Activated CD4-positive, CD25-positive, alpha-beta regulatory T cell (primary cell): ENCODE measurements at places on chromosomes 11 and 22.
A peak's percentile ranks its signal among the peaks of the same experiment; 100 is the strongest.

DNA sequence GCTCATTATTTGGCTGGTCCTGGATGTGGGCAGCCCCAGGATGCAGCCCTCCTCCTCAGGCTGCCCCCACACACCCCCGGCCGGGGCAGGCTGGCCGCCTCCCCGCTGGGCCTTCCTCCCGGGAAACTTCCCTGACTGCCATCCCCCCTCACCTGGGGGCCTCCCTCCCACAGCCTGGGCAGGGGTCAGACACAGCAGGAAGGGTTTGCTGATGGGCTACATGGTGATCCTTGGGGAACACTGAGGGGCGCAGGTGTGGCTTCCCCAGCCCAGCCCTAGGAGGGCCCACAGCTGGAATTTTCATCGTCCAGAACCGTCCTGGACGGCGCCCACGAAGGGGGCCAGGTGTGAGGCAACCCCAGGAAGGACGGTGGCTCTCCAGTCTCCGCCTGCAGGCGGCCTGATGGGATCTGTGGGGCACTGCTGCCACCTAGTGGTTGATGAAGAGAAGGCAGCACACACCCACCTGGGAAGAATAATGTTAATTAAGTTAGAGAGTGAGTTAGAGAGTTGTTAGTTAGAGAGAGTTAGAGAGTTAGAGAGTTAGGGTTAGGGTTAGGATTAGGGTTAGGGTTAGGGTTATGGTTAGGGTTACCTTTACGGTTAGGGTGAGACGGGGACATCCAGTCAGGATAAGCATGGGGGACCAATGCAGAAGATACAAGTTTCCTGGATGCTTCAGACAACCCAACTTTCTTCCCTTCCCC is 75.9 kb upstream of the PRR5 start:
- peak; percentile 61 for DNase-seq

GRCh38 chr11:72939031-72939430 is 124.8 kb downstream of the ATG16L2 start:
- DNase-seq, result no peak

DNA sequence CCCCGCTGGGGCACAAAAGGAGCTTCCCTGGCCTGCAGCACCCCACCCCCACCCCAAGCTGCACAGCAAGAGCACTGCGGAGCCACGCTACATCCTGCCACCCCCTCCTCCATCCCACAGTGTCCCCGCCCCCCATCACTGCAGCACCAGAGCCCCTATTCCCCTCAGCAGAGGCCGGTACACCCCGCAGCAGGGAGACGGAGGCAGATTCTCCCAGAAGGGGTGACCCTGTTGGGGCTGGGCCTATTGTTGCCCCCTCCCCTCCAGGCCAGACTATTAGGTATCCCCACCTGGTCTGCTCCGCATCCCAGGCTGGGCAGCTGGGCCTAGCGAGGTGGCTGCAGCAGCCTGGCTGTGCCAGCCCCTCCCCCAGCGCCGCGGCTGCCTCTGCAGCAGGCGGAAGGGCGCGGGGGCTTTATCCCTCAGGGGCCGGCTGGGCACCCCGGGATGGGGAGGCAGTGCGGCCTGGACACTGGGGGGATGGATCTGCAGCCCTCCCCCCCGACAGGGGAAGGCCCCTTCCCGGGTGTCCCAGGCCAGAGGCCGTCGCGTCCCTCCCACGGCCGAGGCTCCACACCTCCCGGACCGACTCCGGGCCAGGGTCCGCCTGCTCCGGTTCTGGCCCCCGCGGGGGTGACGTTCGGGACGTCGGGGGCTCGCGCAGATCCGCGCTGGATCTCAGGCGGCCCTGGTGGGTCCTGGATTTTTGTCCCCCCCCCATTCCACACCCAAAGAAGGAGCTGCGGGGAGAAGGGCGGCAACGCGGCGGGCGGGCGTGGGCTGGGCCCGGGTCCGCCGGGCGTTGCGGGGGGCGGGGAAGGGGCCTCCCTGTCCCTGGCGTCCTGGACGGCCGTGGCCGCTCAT is 943 bp downstream of the DUSP8 start:
- DNase-seq, result no peak

- no peak for DNase-seq
These were observed 80.0 kb upstream of the TIMP3 start for GRCh38 chr22:32721328-32722180.

- no peak for DNase-seq
These were observed 111.6 kb downstream of the MIAT start for GRCh38 chr22:26768952-26769351.

GRCh38 chr11:6563121-6563619 is 40.2 kb downstream of the RRP8 start:
- DNase-seq, result no peak

GRCh38 chr11:13135385-13136271 is 126.5 kb downstream of the RASSF10 start:
- no peak for DNase-seq

GRCh38 chr11:93490996-93491618 is 52.1 kb downstream of the SMCO4 start:
- DNase-seq, result no peak

- DNase-seq, result no peak
These were observed 45.1 kb upstream of the LMO2 start for GRCh38 chr11:33936725-33937604.

GRCh38 chr11:110878513-110878912 is 166.3 kb upstream of the ARHGAP20 start:
- DNase-seq, result no peak

- DNase-seq, result no peak
These were observed 107.0 kb downstream of the FAM76B start for GRCh38 chr11:95682552-95682951.

DNA sequence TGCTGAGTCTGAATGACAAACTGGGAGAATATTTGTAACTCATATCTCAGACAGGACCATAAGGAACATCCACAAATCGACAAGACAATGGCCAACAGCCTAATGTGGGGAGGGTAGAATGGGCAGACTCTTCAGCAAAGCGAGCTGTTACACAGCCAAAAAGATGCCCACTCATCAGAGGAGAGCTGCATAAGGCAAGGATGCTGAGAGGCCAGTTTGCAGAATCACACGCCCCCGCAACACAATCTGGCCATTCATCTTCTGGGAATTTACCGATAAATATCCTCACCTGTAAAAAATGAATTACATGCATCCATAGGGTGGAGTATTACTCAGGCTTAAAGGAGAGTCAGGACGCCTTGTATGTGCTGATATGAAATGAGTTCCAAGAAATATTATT is 57.5 kb upstream of the SLC22A12 start:
- no peak for DNase-seq

- no peak for DNase-seq
These were observed 3.8 kb downstream of the TIMM8B start for GRCh38 chr11:112082729-112083128.

- no peak for DNase-seq
These were observed 202.0 kb upstream of the SNX19 start for GRCh38 chr11:131118247-131118646.

DNA sequence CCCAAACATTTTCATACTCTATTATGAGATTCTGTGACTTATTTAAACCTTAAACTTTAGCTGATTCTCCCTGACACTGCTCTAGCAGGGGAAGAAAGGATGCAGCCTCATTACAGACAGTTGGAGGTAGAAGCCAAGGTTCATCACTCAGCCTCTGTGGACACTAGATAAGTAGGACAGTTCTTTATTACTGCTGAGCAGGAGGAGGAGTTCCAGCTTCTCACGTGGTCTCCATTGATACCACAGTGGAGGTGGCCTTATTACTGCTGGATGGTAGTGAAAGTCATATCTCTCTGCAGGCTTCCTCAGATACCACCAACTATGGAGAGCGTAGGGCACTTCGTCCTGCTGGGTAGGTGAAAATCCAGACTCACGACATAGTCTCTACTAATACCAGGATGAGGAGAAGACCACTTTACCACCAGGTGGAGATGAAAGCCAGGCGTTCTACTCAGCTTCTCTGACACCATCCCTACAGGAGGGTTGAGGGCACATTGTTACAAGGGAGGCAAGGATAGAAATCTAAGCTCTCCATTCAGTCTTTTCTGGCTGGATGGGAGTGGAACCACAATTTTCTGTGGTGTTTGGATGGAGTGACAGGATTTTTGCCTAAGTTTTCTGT is 13.1 kb upstream of the ANGPTL5 start:
- no peak for DNase-seq

GRCh38 chr22:20421507-20421874 is 16.1 kb downstream of the SCARF2 start:
- no peak for DNase-seq

- no peak for DNase-seq
These were observed 754.4 kb upstream of the ARHGAP42 start for GRCh38 chr11:99932684-99933083.

DNA sequence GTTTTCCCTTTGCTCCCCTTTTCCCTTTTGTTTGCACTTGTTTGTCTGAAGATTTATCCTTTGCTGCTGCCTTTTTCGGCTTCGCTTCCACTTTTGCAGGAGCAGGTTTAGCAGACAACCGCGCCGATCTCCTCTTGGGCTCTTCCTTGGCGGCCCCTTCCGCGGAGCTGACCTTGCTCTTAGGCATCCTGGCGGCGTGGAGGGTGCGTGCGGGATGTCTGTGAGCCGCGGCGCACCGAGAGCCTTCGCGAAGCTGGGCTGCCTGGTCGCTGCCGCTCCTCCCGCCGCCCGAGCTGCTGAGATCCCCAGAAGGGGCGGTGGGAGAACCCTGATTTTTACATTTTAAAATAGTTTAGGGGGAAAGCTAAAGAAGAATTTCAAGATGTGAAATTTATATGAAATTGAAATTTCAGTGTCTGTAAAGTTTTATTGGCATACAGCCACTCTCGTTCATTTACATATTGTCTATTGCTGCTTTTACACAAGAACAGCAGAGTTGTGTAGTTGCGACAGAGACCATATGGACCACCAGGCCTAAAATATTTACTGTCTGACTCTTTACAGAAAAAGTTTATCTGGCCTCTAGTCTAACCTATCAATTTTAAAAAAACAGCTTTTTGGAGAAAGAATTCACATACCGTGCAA is 105.2 kb upstream of the RRM1 start:
- no peak for DNase-seq

GRCh38 chr11:26608507-26609146 is 36.6 kb upstream of the MUC15 start:
- no peak for DNase-seq

DNA sequence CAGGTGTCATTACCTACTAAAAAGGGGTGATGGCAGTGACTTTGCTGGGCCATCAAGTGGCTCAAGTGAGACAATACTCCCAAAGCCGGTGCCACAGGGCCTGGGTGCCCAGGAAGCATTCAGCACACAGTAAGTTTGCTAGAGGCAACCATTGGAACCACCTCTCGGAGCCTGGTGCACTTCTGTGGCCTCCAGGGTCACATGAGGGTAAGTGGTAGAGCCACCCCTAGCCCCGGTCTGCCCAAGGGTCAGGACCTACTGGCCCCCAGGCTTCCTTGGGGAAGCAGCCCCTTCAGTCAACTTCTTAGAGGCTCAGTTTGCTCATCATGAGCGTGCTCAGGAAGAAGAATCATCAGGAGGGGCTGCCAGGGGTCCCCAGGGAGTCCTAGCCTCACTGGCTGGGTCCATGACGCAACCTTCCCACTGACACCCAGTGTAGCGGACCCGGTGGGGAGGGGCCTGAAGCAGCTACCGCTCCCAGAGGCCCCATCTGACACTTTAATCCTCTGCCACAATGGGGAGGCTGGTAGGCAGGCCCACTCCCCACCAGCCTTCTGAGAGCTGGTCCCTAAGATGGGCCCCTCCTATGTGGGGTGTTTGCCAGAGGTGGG is 17.5 kb upstream of the RASL10A start:
- no peak for DNase-seq

- DNase-seq, result no peak
These were observed at the start of gene OR51E2 for GRCh38 chr11:4697585-4697984. Gene OR51E2, minus strand, starts transcription at chr11:4697853. Its CDS starts 15,142 bp downstream, at chr11:4682711.

GRCh38 chr22:38694940-38695339 is 5.8 kb downstream of the JOSD1 start:
- no peak for DNase-seq

- no peak for DNase-seq
These were observed 15.5 kb downstream of the APOL3 start for GRCh38 chr22:36144886-36145541.

DNA sequence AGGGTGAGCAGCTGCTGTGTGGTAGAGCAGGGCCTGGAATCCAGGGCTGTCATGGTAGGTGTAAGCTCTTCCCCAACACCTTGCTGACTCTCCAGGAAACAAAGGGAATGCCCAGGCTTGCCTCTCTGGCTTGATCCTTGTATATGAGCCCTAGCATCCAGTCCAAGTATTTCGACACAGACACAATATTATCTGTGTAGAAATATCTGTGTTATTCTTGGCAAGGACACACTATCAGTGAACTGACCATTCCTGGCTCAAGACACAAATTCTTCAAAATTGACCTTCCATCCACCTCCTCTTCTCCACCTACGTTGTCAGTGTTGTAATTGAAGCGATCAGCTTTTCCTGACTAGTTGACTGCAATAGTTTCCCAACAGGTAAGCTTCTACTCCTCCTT is 312.0 kb upstream of the NARS2 start:
- DNase-seq, result no peak

- no peak for DNase-seq
These were observed 17.1 kb upstream of the CRTAM start for GRCh38 chr11:122821169-122821568.

DNA sequence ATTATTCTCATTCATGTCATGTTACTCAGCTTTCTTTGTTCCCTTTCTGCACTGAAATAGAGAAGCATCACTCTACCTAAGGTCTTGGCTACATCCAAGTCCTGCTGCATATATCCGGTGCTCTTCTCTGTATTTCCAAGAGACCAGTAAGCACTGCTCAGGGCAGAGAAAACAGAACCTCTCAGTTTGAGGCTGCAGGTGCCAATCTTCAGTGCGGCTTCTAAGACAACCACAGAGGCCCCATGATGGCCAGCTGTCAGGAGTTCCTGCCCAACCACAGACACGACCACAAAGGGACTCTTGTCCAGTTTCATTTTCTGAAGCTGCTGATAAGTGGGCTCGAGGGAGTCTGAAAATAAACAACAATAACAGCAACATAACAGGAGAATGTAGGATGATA is 378.4 kb upstream of the PITPNB start:
- DNase-seq, result no peak

- no peak for DNase-seq
These were observed 113.2 kb downstream of the TMEM135 start for GRCh38 chr11:87150936-87151335.

DNA sequence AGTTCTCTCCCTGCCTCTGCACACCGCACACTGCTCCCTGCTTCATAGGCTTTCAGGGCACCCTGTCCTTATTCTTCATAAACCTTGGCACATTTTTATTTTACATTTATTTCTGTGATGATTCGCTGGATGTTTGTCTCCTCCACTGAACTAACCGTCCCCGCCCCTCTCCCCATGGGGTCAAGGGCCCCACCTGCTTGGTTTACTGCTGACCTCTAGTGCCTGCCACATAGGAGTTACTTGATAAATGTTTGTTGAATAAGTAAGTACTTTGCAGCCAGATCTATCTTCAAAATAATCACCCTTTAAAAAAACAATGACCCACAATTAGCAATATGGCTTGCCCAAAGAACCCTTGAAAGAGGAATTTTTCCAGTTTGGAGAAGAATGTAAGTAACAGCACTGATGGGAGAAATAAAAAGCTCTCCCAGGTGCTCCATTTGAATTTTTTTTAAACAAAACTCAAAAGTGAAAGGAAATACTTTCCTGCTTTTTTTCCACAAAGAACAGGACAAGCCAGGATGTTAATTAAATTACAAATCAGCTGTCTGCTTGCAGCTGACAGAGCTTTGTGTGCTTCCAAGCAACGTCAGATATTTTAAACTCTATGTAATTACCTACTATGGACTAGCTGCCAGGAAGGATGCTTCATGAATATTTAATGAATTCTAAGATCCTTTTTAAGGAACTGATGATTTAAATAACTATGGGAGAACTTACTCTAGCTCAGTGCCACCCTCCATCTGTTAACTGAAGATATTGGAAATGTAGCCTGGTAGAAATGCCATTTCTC is 1083.6 kb downstream of the DLG2 start:
- no peak for DNase-seq

- DNase-seq, result no peak
These were observed 25.2 kb downstream of the HIRA start for GRCh38 chr22:19406281-19406811.
